Spinal cord (tissue), 10 donors: ENCODE measurements at places on chromosomes 4 and X. TPM values are rescaled to one million over a fixed set of nuclear protein-coding genes. Genes with fewer than 3 reads are reported as not detected.

- H3K4me3 ChIP-seq: no peak overlapping the region
- no peak for DNase-seq
- no peaks in the 10 kb centered on the region for H3K27me3 ChIP-seq
- no peak overlapping the region for H3K27ac ChIP-seq
- no peaks in the 10 kb centered on the region for H3K36me3 ChIP-seq
- H3K4me1 ChIP-seq: no peaks in the 10 kb centered on the region
Observed at GRCh38 chr4:92252846-92253245, 50.9 kb upstream of the GRID2 start.

GRCh38 chrX:125953814-125954213 lies 212.3 kb downstream of the DCAF12L2 start:
- DNase-seq: peak; percentile 16
- H3K27me3 ChIP-seq: no peaks in the 10 kb centered on the region
- H3K27ac ChIP-seq: no peak overlapping the region
- no peaks in the 10 kb centered on the region for H3K36me3 ChIP-seq
- no peaks in the 10 kb centered on the region for H3K4me1 ChIP-seq
- H3K4me3 ChIP-seq: no peak overlapping the region

- H3K4me1 ChIP-seq: no peaks in the 10 kb centered on the region
- H3K27ac ChIP-seq: no peak overlapping the region
- no peaks in the 10 kb centered on the region for H3K36me3 ChIP-seq
- no peak overlapping the region for H3K4me3 ChIP-seq
- DNase-seq: no peak
Observed at GRCh38 chr4:134470544-134470943, 269.0 kb upstream of the PABPC4L start.

GRCh38 chr4:182697094-182697493 lies 220.1 kb downstream of the DCTD start:
- DNase-seq: no peak
- no peaks in the 10 kb centered on the region for H3K36me3 ChIP-seq
- no peaks in the 10 kb centered on the region for H3K4me1 ChIP-seq
- H3K27me3 ChIP-seq: no peaks in the 10 kb centered on the region

DNA sequence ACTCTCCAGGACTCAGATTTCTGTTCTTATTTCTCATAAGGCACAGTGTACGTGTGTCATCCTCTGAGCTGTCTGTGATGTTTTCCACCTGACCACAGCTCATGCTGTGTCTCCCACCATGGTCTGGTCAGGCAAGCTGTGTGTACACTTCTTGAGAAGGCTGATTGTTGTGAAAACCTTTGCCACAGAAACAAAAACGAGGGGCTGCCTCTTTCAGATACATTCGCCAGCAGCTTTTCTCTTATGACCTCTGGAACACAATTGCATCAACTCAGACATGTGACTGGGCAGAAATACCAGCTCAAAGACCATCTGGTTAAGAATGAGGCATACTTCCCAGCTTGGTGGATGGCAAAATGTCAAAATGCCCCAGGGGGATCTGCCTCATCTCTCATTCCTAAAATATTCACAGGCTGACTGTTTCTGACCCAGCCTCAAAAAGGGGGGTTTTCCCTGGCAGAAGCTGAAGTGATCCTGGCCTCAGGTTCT lies 46.1 kb downstream of the PGRMC2 start:
- H3K4me3 ChIP-seq: no peak overlapping the region
- H3K27me3 ChIP-seq: no peaks in the 10 kb centered on the region
- no peaks in the 10 kb centered on the region for H3K36me3 ChIP-seq
- no peaks in the 10 kb centered on the region for H3K4me1 ChIP-seq
- no peak for DNase-seq
- H3K27ac ChIP-seq: no peak overlapping the region

DNA sequence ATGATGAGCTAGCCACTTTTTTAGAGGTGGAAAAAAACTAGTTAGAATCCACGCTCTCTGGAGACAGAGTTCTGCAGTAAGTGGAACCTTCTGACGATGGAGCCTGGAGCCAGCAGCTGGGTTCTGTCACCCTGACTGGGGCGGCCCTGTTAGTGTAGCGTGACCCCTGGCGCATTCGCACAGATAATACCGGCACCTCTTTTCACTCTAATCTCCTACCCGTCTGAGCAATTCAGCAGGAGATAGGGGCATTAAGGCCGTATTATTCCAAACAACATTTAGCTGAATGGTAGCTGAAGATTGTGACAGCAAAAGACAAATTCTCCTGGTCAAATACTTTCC lies 292.6 kb downstream of the FBXO8 start:
- no peak for DNase-seq
- no peak overlapping the region for H3K4me3 ChIP-seq
- H3K36me3 ChIP-seq: no peaks in the 10 kb centered on the region
- H3K27me3 ChIP-seq: no peaks in the 10 kb centered on the region
- no peak overlapping the region for H3K27ac ChIP-seq
- H3K4me1 ChIP-seq: no peaks in the 10 kb centered on the region

DNA sequence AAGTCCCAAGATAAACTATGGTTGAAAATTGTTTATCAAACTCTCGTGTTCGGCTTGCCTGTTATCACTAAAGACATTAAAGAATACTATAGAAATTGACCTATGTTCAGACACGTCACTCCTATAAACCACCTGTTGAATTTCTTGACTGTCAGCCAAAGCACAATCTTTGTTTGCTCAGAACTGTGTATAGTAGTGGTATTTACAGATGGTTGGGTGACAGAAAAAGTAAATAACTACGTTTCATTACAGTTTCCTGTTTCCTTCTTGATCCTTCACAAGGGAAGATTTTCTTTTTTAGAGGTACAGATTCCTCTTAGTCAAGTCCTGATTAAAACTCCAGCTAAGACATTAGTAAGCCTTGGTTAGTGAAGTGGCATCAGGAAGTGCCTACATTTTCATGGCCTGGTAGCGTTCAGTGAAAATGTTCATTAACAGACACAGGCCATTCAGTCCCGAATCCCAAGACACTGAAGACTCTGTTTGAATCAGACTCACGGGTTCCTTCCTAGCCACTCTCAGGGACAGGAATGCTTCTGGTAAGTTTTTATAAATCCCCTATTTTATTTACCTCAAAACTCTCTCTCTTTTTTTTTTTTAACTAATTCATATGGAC lies at the start of gene SMIM31:
Gene SMIM31 (plus strand): TSS at position 259 of the 616 bp plus-strand sequence. CDS start 16,313 bp downstream, outside the sequence.
- no peak within 1 kb of the TSS for H3K4me3 ChIP-seq
- no peak within 1 kb of the TSS for H3K27ac ChIP-seq
- no peaks in the 10 kb centered on the region for H3K4me1 ChIP-seq
- H3K36me3 ChIP-seq: no peaks in the 10 kb centered on the region
- H3K27me3 ChIP-seq: no peaks in the 10 kb centered on the region

GRCh38 chr4:129138810-129139496 lies 43.0 kb downstream of the C4orf33 start:
- no peaks in the 10 kb centered on the region for H3K36me3 ChIP-seq
- H3K27me3 ChIP-seq: no peaks in the 10 kb centered on the region
- H3K4me1 ChIP-seq: peaks cover 5% of the 10 kb centered on the region
- no peak overlapping the region for H3K27ac ChIP-seq

DNA sequence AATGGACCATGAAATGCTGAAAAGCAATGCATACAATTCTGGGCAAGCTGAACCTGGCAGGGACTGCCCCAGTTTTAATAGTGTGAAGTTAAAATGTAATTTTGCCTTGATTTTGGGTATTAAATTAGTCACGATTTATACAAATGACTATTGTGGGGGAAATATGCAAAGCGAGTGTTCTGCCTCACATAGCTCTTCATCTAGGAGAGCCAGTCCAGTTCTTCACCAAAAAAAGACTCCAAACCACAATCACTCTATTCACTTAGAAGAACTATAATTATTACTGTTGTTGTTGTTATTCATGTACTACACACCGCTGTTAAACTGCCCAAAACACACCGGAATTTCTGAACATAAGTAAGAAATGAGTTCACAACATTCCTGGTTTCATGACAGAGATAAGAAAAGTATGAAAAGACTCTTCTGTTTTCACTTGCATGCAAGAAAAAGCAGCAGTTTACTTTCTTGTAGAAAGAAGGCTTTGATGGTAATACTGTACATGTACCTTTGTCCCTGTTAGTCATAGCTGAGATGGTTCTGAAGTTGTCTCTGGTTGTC lies 101.9 kb downstream of the QRFPR start:
- no peaks in the 10 kb centered on the region for H3K27me3 ChIP-seq
- no peak overlapping the region for H3K4me3 ChIP-seq
- H3K4me1 ChIP-seq: no peaks in the 10 kb centered on the region
- H3K36me3 ChIP-seq: no peaks in the 10 kb centered on the region
- no peak overlapping the region for H3K27ac ChIP-seq

DNA sequence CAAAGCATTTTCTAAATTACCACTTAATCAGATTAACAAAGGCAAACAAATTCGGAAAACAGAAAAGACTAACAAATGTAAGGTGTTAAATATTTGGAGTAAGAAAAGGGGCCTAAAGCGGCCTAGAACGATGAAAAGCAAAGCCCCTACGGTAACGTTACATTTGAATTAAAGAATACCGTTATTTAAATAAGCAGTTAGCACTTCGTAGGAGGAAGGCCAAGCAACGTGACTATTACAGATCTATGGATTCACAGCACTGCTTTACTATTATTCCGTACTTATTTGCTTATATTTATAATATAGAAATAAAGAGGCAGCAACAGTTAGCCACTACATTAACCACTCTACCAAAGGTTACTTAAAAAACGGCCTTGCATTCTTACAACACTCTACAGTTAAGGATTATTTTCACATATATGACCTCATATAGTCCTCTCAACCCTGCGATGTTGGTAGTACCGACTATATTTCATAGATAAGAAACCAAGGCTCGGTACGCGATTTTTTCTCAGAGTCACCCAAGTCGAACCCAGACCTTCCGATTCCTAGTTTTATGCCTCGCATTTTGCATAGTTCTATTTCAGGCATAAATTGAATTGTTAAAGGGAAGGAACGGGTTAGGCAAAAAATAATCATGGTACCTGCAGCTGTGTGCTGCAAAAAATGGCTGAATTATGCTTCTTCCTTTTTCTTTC lies 2.9 kb downstream of the KLHL15 start:
- peaks cover 2% of the 10 kb centered on the region for H3K36me3 ChIP-seq
- H3K27me3 ChIP-seq: peaks cover 22% of the 10 kb centered on the region
- H3K27ac ChIP-seq: peak overlapping the region; percentile 64
- DNase-seq: peak; percentile 29
- peak overlapping the region; percentile 55 for H3K4me3 ChIP-seq

GRCh38 chr4:101326576-101326975 lies 20.8 kb downstream of the PPP3CA start:
- DNase-seq: no peak
- no peak overlapping the region for H3K27ac ChIP-seq
- H3K4me1 ChIP-seq: no peaks in the 10 kb centered on the region
- H3K27me3 ChIP-seq: no peaks in the 10 kb centered on the region

GRCh38 chrX:22594766-22595165 lies 322.1 kb downstream of the CBLL2 start:
- no peaks in the 10 kb centered on the region for H3K27me3 ChIP-seq
- H3K4me3 ChIP-seq: no peak overlapping the region
- no peaks in the 10 kb centered on the region for H3K36me3 ChIP-seq
- DNase-seq: peak; percentile 1
- H3K27ac ChIP-seq: no peak overlapping the region
- H3K4me1 ChIP-seq: no peaks in the 10 kb centered on the region

DNA sequence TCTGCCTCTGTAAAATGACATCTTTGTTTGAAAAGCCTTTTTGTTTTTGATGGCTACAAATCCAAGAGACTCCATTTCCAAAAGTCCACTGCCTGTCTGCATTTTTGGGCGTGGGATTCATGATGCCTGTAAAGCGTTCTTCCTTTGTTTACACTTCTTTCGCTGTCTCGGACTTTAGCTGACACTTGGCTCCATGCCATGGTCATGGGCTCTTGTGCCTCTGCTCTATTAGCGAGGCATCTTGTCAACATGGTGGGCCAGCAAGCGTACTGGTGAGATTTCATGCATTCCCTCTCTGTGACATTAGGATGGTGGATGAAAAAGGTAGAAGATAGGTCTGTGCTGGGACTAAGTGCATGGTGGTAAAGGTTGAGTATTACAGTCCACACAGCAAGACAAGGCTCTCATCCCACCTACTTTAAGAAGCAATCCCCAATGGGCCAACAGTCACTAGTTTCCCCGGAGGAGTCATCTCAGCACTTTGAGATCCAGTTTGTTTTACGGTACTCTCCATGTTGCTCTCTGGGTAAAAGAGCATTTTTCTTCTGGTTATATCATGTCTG lies 298.2 kb upstream of the KLF3 start:
- no peak for DNase-seq
- no peaks in the 10 kb centered on the region for H3K4me1 ChIP-seq
- no peak overlapping the region for H3K4me3 ChIP-seq
- H3K27me3 ChIP-seq: no peaks in the 10 kb centered on the region
- peak overlapping the region; percentile 35 for H3K27ac ChIP-seq
- H3K36me3 ChIP-seq: no peaks in the 10 kb centered on the region

GRCh38 chr4:1723131-1723801 lies 1.9 kb downstream of the TACC3 start:
- no peaks in the 10 kb centered on the region for H3K27me3 ChIP-seq
- peaks cover 58% of the 10 kb centered on the region for H3K36me3 ChIP-seq
- no peak overlapping the region for H3K4me3 ChIP-seq

GRCh38 chrX:110531873-110532580 lies 173.4 kb downstream of the RTL9 start:
- H3K27ac ChIP-seq: no peak overlapping the region
- H3K36me3 ChIP-seq: no peaks in the 10 kb centered on the region
- H3K4me3 ChIP-seq: no peak overlapping the region
- no peaks in the 10 kb centered on the region for H3K4me1 ChIP-seq
- no peak for DNase-seq

DNA sequence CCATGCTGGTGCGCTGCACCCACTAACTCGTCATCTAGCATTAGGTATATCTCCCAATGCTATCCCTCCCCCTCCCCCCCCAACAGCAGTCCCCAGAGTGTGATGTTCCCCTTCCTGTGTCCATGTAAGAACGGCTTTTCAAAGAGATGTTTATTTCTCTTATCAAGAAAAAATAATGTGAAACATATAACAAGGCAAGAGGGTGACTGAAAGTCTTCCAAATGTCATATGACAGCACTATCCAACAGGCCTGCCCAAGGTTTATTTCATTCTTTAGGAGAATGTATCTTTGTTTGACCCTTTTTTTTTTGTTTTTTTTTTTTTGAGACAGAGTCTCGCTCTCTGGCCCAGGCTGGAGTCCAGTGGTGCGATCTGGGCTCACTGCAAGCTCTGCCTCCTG lies 29.9 kb upstream of the REPS2 start:
- H3K4me3 ChIP-seq: no peak overlapping the region
- no peaks in the 10 kb centered on the region for H3K36me3 ChIP-seq
- H3K27ac ChIP-seq: no peak overlapping the region
- H3K4me1 ChIP-seq: no peaks in the 10 kb centered on the region
- DNase-seq: no peak

DNA sequence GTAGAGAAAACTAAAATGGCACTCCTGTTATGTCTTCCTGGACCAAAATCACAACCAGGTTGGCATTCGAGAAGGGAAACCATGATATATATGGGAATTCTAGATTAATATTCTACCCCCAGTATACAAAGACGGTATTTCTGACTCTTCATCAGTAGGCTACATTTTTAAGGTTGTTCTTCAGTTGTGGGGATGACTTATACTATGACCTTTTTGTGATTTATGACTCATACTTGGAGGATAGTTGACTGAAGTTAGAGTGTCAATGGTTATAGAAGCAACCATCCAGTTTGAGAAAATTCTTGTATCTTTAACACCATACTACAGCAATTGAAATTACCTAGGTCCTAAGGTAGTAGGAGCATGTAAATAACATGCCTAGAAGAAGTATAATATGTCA lies 49.8 kb upstream of the CYSLTR1 start:
- H3K27me3 ChIP-seq: no peaks in the 10 kb centered on the region
- no peaks in the 10 kb centered on the region for H3K4me1 ChIP-seq
- no peak overlapping the region for H3K4me3 ChIP-seq
- H3K27ac ChIP-seq: no peak overlapping the region

- H3K36me3 ChIP-seq: peaks cover 8% of the 10 kb centered on the region
- peaks cover 13% of the 10 kb centered on the region for H3K27me3 ChIP-seq
- no peak overlapping the region for H3K27ac ChIP-seq
- H3K4me3 ChIP-seq: no peak overlapping the region
- peaks cover 57% of the 10 kb centered on the region for H3K4me1 ChIP-seq
Observed at GRCh38 chr4:7647600-7648543, 213.1 kb upstream of the PSAPL1 start.

The FAT4 gene
- 16.3 TPM for polyA plus RNA-seq

The ARHGAP24 gene
- 16.3 TPM for polyA plus RNA-seq

The DIPK2B gene
- 6.2 TPM for polyA plus RNA-seq
